ENCODE measurements at places on chromosomes 6 and 20.

- peak; percentile 8 for DNase-seq
These were observed 673 bp downstream of the MARCKS start for GRCh38 chr6:113857556-113858479.

DNA sequence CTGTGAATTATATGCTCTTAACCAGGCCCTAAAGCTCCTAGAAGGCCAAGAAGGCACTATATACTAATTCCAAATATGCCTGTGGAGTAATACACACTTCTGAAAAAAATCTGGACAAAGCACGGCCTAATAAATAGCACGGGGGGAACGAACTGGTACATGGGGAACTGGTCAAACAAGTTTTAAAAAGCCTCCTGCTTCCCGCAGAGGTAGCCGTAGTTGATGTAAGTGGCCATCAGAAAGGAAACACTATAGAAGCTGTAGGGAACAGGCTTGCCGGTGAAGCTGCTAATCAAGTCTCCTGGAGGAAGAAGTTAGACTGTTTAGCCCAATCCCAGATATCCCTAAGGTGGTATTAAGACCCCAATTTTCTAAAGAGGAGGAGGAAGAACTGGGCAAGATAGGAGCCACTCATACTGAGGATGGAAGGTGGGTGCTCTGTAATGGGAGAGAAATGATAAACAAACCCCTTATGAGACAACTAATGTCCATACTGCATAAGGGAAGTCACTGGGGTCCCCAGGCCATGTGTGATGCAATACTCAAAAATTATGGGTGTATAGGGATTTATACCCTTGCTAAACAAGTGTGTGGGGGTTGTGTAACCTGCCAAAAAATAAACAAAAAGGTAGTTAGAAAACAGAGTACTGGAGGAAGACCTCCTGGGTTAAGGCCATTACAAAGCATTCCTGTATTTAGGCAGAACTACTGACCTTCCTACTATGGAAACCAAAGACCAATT, 27.1 kb upstream of the ZNF318 start:
- no peak for DNase-seq

DNA sequence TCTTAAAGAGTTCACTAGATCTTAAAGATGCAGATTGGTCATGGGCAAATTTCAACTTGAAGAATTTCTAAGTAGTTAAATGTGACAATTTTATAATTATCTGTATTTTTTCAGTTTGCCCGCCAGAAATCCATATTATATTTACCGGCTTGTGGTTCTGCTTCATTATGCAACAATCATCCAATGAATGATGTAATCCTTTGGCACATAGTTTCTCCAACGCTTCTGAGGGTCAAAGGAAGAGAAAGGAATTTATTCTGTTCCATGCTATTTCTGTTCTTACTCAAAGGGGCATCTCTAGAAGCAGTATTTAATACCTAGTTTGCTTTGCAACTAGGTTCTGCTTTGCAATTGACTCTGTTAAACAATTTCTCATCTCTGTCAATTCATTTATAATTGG, 359.3 kb upstream of the PLCB4 start:
- no peak for DNase-seq

DNA sequence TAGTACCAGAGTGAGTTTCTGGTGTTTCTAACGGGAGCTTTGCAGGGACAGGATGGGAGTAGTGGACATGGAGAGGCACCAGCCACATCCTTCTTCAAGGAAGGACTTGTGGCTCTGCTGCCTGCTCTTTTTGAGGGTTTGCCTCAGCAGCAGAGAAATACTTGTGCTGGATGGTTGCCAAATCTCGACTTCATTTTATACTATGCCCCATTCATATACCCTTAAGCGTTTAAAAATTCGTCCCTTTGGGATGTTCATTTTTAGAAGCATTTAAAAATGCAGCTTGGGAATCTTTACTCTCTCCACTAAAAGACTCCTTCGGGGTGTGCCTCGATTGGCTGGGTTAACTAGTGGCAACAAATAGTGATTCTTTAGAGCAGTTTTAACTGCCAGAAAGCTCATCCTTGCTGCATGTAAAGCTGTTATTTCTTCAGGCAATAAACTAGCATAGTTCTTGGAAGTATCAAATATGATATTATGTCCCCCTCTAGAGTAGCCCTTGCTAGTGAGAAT, 126.5 kb upstream of the B3GAT2 start:
- DNase-seq, result no peak

DNA sequence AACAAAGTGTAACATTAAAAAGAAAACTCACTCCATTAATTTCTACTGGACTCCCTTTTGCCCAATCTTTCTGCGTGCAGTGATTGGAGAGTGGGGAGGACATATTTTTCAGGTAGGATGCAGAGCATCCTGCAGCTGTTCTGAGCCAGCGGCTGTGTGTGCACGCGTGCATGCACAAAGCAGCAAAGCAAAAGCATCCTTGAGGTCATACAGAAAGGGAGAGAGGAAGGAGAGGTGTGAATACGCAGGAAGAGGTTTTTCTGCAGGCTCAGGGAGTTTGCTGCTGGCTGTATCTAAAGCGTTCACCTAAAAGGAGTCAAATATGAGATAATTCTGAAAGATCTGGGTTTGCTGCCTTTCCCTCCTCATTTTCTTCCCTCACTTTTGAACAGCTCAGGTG, 108.4 kb downstream of the HUS1B start:
- no peak for DNase-seq

DNA sequence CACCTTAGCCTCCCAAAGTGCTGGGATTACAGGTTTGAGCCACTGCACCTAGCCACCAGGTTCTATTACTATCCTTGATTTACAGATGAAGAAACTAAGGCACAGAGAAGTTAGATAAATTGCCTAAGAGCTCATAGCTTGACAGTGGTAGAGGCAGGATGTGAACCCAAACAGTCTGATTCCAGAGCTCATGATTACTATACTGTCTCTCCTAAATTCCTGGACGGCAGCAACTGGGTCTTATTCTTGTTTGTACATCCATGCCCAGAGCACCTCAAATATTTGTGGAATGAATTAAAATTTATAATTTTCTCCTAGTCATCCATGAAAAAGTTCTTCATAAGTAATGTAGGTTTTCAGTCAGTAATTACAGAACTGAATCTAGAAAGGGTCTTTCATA, 15.1 kb downstream of the PDSS2 start:
- DNase-seq, result no peak

- no peak for DNase-seq
These were observed 98.1 kb downstream of the SLC24A3 start for GRCh38 chr20:19310541-19310940.

- DNase-seq, result no peak
These were observed 315 bp upstream of the PDE10A start for GRCh38 chr6:165663377-165663735.

DNA sequence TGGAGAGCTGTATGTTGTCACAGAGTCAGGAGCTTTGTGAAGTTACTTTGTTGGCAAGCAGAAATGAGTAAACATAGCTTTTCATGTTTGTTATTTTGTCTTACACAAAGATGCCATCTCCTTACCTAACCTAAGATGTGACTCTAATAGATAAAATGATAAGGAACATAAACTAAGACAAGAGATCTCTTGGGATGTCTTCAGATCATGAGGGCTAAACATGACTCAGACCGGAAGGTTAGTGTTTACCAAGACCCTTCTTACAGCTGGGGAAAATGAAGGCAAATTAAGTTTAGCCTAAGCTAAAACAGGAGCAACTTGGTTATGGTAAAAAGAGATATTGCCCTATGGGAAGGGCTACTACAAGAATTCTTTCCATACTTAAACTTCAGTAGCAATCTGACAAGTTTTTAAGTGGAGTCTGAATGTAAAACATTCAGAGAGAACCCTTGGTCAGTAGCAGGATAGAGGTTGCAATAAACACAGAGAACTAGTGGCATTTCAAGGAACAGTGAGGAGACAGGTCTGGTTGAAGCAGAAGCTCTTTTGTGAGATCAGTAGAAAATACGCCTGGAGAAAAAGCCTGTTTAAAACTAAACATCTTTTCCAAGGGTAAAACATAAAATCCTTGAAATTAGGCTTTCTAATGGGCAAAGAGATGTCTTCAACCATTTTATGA, 29.9 kb downstream of the SGK1 start:
- no peak for DNase-seq

All from H4 (cell line).